Activated CD8-positive, alpha-beta T cell treated with anti-CD3 and anti-CD28 coated beads for 36 hours (primary cell): ENCODE measurements at places on chromosomes 1 and 21.
A peak's percentile ranks its signal among the peaks of the same experiment; 100 is the strongest.

- H3K27ac ChIP-seq = peak overlapping the region; percentile 67
- H3K36me3 ChIP-seq = peaks cover 47% of the 10 kb centered on the region
- peaks cover 14% of the 10 kb centered on the region for H3K4me1 ChIP-seq
Observed at GRCh38 chr1:88774151-88774556, 90.1 kb downstream of the PKN2 start.

DNA sequence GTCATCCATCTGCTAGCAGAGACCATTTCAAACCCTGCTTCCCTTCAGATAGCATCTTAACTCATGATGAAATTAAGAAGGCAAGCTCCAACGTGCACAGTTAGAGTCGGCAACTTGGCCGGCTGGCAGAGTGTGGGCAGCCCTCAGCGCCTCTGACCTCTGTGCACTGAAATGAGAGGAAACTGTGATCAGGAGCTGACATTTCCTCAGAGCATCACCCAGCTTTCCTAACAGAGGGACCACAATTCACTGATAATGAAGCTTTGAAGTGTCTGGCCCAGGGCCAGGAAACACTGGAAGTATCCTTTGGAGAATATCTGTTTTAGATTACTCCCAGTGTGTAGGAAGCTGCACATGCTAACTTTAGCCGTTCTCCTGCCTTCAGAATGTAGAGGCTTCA is 145.0 kb upstream of the ZC3H11B start:
- H3K4me1 ChIP-seq = no peaks in the 10 kb centered on the region
- no peak overlapping the region for H3K4me3 ChIP-seq
- peaks cover 2% of the 10 kb centered on the region for H3K27me3 ChIP-seq
- H3K27ac ChIP-seq = no peak overlapping the region
- no peak for DNase-seq

- H3K4me3 ChIP-seq = no peak overlapping the region
- DNase-seq = no peak
- H3K27me3 ChIP-seq = peaks cover 1% of the 10 kb centered on the region
Observed at GRCh38 chr21:31756787-31757186, 24.9 kb upstream of the SCAF4 start.

- no peak overlapping the region for H3K27ac ChIP-seq
- peaks cover 24% of the 10 kb centered on the region for H3K4me1 ChIP-seq
- H3K36me3 ChIP-seq = no peaks in the 10 kb centered on the region
- H3K4me3 ChIP-seq = no peak overlapping the region
Observed at GRCh38 chr1:244350027-244350426, 101.7 kb downstream of the ADSS2 start.

DNA sequence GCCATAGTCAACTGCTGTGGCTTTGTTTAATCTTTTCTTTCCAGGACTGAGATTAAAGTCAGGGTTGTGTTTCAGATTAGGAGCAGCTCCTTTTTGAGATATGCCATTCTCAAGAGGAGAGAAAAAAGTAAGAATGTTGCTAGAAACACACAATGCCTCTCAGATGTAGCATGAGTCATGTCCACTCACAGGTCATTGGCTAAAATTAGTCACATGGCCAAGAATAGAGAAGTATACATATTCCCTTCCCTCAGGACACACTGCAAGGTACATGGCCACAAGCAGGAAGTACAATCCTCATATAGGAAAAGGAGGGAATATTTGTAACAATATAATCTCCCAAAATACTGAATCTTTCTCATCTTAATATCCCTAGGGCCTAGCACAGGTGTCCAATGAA is 141.9 kb upstream of the PTBP2 start:
- no peak overlapping the region for H3K27ac ChIP-seq
- no peaks in the 10 kb centered on the region for H3K36me3 ChIP-seq
- H3K4me1 ChIP-seq = no peaks in the 10 kb centered on the region
- peaks cover 4% of the 10 kb centered on the region for H3K27me3 ChIP-seq
- DNase-seq = no peak
- H3K4me3 ChIP-seq = no peak overlapping the region

DNA sequence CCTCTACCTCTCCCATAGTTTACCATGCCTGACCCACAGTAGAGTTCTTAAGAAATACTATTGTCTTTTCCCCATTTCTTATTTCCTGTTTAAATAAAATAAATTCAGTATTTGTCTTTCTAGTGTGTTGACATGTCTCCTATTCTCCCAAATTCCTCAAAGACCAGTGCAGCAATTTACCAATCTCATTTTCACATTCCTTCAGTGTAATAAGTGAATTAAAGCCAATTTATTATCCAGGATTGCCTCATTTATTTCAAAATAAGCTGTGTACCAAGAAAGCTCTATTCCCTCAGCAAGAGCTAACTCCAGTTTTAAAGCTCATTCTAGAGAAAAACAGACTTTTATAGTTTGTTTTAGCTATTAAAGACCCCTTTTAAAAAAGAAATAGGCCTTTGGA is 49.9 kb downstream of the DISC1 start:
- H3K4me3 ChIP-seq = no peak overlapping the region
- H3K4me1 ChIP-seq = peaks cover 22% of the 10 kb centered on the region
- no peak overlapping the region for H3K27ac ChIP-seq
- H3K36me3 ChIP-seq = no peaks in the 10 kb centered on the region
- DNase-seq = no peak

GRCh38 chr1:22398656-22399420 is 52.8 kb upstream of the ZBTB40 start:
- peaks cover 61% of the 10 kb centered on the region for H3K27me3 ChIP-seq
- no peak overlapping the region for H3K4me3 ChIP-seq
- H3K27ac ChIP-seq = no peak overlapping the region
- H3K4me1 ChIP-seq = peaks cover 18% of the 10 kb centered on the region

GRCh38 chr1:187009320-187009719 is 180.6 kb downstream of the PLA2G4A start:
- no peaks in the 10 kb centered on the region for H3K36me3 ChIP-seq
- peaks cover 2% of the 10 kb centered on the region for H3K27me3 ChIP-seq
- no peaks in the 10 kb centered on the region for H3K4me1 ChIP-seq
- no peak for DNase-seq
- no peak overlapping the region for H3K4me3 ChIP-seq
